Breast epithelium (tissue), 4 donors: ENCODE measurements at places on chromosomes 4 and X. TPM values are rescaled to one million over a fixed set of nuclear protein-coding genes. Genes with fewer than 3 reads are reported as not detected.

GRCh38 chr4:115674485-115674884 lies 561.1 kb upstream of the NDST4 start:
- DNase-seq, result no peak
- H3K27ac ChIP-seq, result no peak overlapping the region
- no peaks in the 10 kb centered on the region for H3K36me3 ChIP-seq
- no peak overlapping the region for H3K4me3 ChIP-seq

DNA sequence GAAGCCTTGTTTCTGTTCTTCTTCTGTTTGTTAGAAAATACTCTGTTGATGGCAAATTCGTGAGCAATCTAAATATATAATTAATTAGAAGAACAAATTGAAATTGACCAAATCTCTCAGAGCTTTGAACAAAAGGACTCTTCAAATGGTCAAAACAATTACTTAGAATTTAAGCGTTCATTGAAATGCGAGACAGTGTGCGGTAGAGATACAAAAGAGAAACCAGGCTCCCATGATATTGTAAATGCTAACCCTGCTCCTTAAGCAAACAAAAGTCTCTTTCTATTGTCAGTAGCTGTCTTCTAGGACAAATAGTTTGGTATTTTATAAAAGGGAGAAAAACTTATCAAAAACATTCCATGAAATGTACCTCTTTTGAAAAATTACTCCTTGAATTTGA lies 453.4 kb upstream of the MAGEB2 start:
- no peaks in the 10 kb centered on the region for H3K36me3 ChIP-seq
- no peak overlapping the region for H3K4me3 ChIP-seq
- no peaks in the 10 kb centered on the region for H3K27me3 ChIP-seq
- DNase-seq, result no peak
- H3K4me1 ChIP-seq, result no peaks in the 10 kb centered on the region

- H3K36me3 ChIP-seq, result no peaks in the 10 kb centered on the region
- H3K4me3 ChIP-seq, result peak overlapping the region; percentile 36
Observed at GRCh38 chr4:128660361-128661215, 148.9 kb upstream of the JADE1 start.

DNA sequence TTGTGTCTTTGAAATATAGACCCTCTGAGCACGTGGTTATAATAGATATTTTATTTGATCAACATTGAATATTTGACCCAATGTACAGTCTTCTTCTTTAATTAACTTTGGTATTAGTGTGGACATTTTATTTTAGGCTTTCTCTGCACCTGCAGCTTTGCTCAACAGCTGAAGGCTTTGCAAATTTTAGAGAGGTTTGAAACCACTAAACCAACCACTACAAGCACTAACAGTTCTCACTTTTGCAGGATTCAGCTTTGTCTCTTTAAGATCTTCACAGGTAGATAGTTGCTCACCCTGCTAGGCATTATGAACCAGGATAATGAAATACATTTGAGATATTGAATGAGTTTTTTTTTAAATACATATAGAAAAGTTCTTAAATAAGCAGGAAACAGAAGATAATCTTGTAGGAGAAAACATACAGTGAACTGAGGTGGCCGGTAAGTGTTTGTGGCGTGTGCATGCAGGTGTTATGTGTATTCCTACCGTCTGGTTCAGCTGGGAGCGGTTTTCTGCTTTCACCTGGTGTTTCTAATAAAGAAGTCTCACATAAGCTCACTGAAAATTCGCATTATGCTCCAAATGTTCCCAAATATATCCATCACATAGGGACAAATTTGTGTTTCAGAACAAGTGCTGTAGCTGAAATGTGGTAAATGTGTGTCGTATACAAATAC lies 1508.3 kb upstream of the TENM3 start:
- DNase-seq, result no peak
- no peaks in the 10 kb centered on the region for H3K36me3 ChIP-seq
- H3K4me1 ChIP-seq, result no peaks in the 10 kb centered on the region
- no peak overlapping the region for H3K27ac ChIP-seq
- H3K27me3 ChIP-seq, result no peaks in the 10 kb centered on the region
- H3K4me3 ChIP-seq, result no peak overlapping the region

- no peaks in the 10 kb centered on the region for H3K36me3 ChIP-seq
- peak within 1 kb of the TSS; percentile 56 for H3K4me3 ChIP-seq
- no peaks in the 10 kb centered on the region for H3K4me1 ChIP-seq
- peak within 1 kb of the TSS; percentile 61 for H3K27ac ChIP-seq
- DNase-seq, result no peak
Observed at GRCh38 chrX:134236626-134237614, at the start of gene CCDC160. TSS of gene CCDC160 (plus strand) at chrX:134237182. CDS start at chrX:134244801, 7,619 bp downstream.

The PDGFRA gene
- total RNA-seq, result 130 TPM

The SPANXN3 gene
- total RNA-seq, result not detected
